SK-MEL-5 (cell line): ENCODE measurements at places on chromosomes 7 and 10.

- DNase-seq = no peak
Measured at GRCh38 chr7:107939573-107940489, 48.8 kb downstream of the DLD start.

DNA sequence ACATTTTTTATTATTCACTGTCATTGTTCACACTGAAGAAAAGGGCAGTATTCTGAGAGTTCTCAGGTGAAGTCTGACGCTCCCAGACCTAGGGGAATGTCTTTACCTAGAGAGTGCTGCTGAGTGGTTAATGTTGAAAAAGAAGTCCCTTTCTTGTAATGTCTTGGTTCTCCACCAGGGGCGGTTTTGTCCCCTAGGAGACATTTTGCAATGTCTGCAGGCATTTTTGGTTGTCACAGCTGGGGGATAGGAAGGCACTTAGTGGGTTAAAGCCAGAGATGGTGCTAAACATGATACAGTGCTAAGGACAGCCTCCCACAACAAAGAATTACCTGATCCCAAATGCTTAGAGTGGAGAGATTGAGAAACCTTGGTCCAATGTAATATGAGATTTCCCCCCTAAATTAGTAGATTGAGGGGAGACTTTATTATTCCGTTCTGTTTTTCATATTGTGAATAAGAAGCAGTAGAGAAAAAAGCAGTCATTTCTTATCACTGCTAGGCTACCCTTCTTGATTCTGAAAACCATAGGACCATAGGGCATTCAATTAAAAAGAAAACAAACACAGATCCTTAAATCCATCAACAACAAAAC lies 13.1 kb downstream of the UMAD1 start:
- DNase-seq = peak; percentile 71

- no peak for DNase-seq
Measured at GRCh38 chr7:4650433-4651047, 31.6 kb upstream of the FOXK1 start.

- no peak for DNase-seq
Measured at GRCh38 chr10:46050941-46051623, 5.0 kb upstream of the MSMB start.

DNA sequence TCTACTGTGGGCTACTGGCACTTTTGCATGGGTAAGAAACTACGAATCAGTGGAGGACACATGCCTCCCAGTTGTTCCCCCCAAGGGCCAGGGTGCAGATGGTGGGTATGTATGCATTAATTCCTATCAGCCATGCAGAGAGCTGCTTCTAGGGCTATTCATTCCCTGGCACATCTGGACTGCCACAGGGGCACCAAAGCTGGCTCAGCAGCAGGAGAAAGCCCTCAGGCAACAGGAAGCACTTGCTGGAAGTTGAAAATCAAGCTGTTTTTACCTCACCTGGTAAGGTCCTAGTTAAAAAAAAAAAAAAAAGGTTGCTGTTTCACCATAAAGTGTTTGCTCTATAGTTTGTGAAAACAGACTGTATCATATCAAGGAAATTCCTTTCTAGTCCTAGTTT lies 1342.6 kb downstream of the REEP3 start:
- no peak for DNase-seq

DNA sequence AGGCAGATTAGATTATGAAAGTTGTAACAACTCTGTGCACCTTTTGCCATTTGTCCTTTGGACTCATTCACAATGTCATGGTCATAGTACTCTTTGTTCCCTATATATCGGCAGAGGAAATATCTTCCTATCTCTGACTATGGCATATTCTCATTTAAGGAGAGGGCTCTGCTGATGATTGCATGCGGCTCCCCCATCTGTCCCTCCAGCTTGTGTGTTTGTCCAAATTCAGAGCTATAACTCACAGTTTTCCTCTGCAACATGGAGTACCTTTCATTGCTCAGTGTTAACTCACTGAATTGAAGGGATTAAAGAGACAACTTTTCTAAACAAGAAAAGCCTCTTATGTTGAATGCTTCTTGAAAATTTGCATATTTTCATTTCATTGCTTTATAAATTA lies 145.5 kb downstream of the OTUD1 start:
- no peak for DNase-seq

DNA sequence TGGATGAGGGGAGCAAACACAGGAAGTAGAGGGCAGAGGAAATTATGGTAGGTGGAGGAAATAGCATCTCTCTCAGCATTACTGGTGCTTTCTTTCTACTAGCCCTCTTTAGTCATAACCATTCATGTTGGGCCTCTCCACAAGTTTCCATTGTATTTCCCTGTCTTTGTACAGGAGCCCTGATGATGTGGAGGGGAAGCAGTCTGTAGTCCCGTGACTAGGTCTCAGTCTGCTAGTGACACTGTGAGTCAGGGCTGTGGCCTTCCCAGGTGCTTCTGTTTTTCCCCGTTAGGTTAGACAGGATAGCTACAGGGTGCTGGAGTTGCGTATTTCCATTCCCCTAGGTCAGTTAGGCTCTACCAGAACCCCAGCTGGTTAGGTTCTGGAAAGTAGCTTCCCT lies 82.9 kb upstream of the NAMPT start:
- no peak for DNase-seq

DNA sequence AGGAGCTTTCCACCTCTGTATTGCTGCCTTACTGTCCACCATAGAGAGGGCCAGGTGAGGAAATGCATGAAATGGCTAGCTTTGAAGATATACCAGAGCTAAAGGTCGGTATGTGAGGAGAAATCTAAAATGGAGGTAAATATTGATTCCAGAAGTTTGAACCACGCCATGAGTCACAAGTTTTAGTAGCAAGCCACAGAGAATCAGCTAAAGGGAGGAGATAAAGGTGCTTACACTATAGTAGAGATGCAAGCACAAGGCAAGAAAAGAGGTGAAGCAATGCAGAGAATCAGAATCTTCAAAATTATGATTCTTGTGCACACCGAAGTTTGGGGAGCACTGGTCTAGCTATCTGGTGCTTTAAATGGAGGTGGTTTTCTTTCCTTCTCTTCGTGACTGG lies 3.0 kb upstream of the GSAP start:
- DNase-seq = no peak

GRCh38 chr7:100481466-100481865 lies 2.3 kb upstream of the NYAP1 start:
- no peak for DNase-seq

DNA sequence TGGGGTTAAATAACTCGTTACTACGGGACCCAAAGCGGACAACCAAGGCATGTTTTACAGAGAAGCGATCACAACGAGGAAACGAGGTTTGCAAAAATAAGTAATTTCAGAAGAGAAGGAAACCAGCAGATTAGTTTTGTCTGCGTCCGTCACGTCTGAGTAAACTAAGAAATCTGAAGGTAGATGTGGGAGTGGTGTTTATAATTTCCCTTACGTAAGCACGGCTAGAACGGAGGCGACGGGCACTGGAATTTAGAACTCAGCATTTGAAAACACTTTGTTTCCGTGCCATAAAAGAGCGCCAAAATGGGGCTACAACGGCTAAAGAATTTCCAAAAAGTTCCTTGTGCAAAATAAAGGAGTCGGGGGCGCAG lies 718 bp upstream of the UMAD1 start:
- DNase-seq = peak; percentile 24

- no peak for DNase-seq
Measured at GRCh38 chr10:14624600-14624999, 150.1 kb downstream of the FAM107B start.

GRCh38 chr7:108848486-108848885 lies 278.8 kb downstream of the DNAJB9 start:
- no peak for DNase-seq

DNA sequence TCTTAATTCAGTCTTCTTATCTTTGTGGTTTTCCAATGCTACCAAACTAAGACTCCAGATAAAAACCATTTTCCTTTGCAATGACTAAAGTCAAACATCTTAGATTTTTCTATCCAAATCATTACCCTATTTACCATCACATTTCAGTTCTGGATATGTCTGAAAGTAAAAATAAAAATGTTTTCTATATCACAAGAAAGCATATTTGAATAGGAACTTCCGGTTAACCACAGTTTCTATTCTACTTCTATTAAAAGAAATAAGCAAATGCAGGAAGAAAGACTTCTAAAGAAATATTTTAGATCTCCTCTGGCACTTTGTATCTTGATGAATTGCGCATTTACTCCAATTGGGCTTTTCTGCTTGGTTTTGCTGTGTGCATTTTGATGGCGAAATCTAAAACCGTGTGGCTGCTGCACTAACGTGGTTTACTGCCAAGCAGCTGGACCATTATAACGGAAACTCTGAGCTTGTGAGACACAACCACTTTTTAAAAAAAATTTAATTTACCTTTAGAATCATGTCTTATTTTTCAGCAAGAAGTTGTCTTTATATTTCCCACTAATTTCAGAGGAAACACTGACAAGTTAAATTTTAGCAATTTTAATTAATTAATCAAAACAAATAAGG lies 146.1 kb downstream of the VPS50 start:
- DNase-seq = no peak

GRCh38 chr7:50362712-50363282 lies 58.3 kb downstream of the IKZF1 start:
- DNase-seq = no peak

DNA sequence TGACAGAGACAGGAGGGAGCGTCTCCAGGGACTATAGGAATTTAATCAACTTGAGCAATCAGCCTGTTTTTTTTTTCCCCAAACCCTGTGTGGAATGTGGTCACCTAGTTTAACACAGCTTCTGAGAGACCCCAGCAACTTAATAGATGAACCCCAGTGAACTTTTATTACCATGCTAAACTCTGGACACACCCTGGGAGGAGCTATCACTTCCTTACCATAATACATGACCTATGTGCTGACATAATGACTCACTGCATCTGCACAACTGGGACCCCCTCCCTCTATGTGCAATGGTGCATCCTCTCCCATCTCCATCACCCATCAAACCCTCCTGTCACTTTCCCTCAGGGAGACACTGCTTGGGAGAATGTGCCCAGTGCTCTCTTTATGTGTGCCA lies 83.7 kb downstream of the EPC1 start:
- no peak for DNase-seq
